ENCODE measurements at places on chromosomes 1 and 21.

GRCh38 chr21:38269576-38269936 is 12.8 kb downstream of the KCNJ15 start:
- no peak for DNase-seq

GRCh38 chr1:20739225-20739624 is 6.7 kb upstream of the SH2D5 start:
- no peak for DNase-seq

DNA sequence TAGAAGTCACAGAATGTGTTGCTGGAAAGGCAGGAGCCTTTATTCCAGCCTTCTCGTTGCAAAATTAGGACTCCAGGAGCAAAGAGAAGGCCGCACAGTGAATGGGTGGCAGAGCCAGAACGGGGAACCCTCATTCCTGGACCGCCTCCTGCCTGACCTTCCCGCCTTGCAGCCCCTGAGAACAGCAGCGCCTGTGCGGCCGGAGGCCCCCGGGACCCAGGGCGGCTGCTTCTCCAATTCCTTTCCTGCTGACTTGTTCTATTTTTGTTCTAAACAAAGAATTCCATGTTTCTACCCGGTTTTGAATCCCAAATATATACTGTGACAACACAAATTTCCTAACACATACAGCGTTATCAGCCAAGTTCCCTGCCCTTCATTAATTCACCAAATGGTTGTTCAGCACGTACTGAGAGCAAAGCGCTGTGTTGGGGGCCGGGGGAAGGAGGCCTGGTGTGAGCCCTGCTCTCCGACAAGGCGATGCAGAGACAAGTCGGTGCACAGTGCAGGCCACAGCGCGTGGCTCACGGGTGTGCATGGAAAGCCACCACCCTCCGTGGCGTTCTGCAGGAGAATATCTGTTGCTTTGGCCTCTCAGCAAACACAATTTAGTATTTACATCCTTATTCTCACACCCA is 31.9 kb upstream of the COL6A2 start:
- DNase-seq: no peak

- no peak for DNase-seq
Observed at GRCh38 chr21:29711236-29711635, 228.6 kb downstream of the GRIK1 start.

DNA sequence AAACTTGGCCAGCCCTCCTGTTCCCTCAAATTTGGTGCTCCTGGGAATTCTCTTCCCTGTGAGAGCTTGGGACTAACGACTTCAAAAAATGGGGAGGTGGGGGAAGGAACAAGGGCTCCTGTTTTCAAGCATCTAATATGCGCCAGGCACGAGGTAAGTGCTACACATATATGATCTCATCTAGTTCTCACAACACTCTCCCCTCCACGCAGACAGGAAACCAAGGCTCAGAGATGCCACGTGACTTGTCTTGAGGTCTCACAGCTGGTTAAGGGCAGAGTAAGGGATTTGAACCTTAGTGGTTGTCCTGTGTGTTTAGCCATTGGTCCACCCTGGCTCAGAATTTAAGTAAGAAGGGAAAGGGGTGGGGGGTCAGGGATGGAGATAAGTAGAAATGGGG is 125.9 kb downstream of the DMRTB1 start:
- no peak for DNase-seq

- no peak for DNase-seq
Observed at GRCh38 chr1:239909898-239910297, 181.8 kb upstream of the FMN2 start.

DNA sequence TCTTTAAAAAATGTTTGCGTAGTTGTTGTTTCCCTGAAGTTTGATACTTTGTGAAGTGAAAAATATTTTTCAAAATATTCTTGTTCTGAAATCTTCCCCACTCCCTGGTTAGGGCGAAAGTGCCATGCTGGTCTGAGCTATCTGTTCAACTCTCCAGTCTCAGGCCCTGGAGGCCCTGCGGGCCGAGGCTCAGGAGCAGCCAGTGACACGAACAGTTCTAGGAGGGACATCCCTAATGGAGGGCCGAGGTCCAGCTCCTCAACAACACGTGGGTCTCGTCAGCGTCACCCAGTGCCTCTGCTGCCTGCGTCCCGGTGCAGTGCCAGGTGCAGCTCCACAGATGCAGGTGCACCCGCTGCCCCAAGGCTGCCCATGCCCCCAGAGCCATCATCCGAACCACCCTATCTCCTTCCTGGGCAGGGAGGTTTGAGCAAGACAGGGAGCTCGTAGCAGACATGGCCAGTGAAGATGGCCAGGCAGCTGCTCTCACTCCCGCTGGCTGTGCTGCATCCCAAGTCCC is 69.7 kb upstream of the COL6A1 start:
- DNase-seq: no peak

GRCh38 chr1:21670059-21670881 is 1.1 kb upstream of the RAP1GAP start:
- no peak for DNase-seq

DNA sequence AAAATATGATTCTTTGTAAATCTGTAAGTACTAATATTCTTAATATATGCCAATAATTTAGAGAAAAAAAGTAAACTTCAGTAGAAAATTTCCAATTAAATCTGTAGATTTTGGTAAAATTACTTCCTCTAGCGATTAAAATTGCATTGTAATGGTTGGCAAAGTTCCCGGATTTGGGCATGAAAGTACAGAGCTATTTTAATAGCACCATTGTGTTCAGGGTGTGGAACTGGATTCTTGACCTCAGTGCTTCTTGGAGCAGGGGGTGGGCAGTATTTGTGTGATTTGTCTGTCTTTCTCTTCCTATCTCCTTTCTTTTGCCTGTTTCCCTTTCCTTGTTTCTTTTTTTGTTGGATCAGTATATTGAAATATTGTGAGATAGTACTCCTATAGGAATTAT is 72.1 kb downstream of the DNM3 start:
- DNase-seq: no peak

- DNase-seq: no peak
Observed at GRCh38 chr1:48610628-48611542, 138.9 kb upstream of the SPATA6 start.

DNA sequence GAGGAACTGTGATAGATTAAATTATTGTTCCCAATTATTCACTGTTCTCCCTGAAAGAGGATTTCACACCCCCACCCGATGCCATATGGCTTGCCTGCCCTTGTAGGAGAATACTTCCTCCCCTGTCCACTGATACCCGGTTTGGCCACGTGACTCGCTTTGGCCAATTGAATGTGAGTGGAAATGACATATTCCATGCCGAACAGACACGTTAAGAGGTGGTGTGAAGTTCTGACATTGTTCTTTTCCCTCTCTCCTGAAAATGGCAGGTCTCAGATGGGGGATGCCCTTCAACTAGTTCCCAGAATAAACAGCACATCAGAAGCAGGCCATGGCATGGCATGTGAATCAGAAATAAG is 5.3 kb downstream of the STUM start:
- no peak for DNase-seq

- peak; percentile 19 for DNase-seq
Observed at GRCh38 chr1:54359393-54360162, 46.6 kb downstream of the SSBP3 start.

GRCh38 chr1:218829097-218829496 is 344.6 kb upstream of the LYPLAL1 start:
- DNase-seq: no peak

GRCh38 chr1:53643041-53643880 is 95.7 kb downstream of the GLIS1 start:
- DNase-seq: no peak

DNA sequence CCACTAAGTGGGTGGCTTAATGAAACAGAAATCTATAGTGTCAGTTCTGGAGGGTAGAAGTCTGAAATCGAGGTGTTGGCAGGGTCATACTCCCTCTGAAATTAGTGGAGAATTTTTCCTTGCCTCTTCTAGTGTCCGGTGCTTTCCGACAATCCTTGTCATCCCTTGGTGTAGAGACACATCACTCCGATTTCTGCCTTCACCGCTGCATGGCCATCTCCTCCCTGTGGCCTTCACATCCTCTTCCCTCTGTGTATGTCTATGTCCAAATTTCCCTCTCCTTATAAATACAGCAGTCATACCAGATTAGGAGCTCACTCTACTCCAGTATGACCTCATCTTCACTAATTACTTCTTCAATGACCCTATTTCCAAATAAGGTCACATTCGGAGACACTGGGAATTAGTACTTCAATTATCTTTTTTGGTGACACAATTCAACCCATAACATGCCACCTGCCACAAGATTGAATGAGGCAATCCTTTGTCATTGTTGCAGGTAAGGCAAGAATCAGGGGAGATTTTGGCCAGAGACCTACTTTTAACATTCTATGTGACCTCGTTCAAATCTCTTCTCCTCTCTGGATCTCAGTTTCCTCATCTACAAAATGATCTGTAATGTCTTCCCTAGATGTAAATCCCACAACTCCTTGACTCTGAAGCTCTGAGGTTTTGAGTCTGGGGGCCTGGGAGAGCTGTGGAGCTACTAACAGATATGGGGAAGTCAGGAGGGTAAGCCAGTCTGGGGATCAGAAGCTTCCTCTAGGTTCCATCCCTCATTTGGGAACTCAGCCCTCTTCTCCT is 16.1 kb downstream of the NAV1 start:
- no peak for DNase-seq

DNA sequence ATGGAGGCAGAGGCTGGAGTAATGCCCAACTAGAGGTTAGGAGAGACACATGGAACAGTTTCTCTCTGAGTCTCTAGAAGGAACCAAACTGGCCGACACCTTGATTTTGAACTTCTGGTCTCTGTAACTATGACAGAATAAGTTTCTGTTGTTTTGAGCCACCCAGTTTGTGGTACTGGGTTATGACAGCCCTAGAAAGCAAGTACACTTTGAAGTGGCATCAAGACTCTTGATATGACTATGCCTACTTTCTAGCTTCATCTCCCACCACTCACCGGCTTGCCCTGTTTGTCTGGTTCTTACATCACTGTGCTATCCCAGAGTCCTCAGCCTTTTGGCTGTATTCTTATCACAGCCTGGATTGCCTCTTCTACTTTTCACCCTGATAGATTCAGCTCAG is 230.3 kb upstream of the USP24 start:
- no peak for DNase-seq

DNA sequence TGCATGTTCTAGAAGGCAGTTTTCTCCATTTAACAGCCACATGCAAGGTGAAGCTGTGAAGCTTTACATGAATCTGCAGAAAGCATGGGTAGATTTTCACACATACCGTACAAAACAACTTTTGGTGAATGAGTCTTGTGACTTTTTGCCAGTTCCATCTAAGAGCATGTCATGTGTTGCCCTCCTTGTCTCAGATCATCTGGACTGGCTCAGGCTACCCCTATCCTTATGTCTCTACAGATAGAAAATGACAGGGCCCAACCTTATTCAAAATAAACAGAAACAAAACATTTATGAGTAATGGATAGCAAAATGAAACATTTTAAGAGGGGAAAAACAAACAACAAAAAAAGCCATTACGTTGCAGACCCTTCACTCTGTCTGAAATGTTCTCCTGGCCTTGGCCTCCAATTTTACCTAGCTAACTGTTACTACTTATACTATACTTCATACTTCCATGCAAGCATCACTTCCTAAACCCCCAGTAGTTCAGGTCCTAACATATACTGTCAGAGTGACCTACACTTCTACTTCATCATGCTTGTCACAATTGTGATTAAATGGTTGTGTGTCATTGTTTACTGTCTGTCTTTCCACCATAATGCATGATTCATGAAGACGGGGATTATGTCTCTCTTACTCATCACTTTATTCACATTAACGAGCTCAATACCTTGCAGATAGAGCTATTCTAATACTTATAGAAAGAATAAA is 39.0 kb downstream of the LRRC8C start:
- DNase-seq: no peak

GRCh38 chr21:35988416-35989137 is 71.7 kb downstream of the SETD4 start:
- DNase-seq: no peak
